C1 segment of cervical spinal cord (tissue), 14 donors: ENCODE measurements at places on chromosomes 13 and 19.

DNA sequence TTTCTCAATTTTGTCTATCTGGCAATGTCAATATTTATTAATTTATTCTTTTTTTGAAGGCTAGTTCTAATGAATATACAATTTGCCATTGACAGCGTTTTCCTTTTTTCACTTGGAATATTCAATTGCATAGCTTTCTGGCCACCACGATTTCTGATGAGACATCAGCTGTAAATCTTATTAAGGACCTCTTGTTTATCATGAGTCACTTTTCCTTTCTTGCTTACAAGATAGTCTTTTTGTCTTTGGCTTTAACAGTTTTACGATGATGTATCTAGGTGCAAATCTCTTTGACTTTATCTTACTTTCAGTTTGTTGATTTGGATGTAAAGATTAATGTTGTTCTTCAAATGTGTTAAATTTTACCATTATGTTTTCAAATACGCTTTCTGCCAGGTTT lies 991.6 kb upstream of the SLC10A2 start:
- DNase-seq = no peak

- no peak for DNase-seq
These were observed 6.8 kb downstream of the FAM98C start for GRCh38 chr19:38409631-38410133.

- DNase-seq = no peak
These were observed 220.3 kb downstream of the POU4F1 start for GRCh38 chr13:78383071-78383484.

DNA sequence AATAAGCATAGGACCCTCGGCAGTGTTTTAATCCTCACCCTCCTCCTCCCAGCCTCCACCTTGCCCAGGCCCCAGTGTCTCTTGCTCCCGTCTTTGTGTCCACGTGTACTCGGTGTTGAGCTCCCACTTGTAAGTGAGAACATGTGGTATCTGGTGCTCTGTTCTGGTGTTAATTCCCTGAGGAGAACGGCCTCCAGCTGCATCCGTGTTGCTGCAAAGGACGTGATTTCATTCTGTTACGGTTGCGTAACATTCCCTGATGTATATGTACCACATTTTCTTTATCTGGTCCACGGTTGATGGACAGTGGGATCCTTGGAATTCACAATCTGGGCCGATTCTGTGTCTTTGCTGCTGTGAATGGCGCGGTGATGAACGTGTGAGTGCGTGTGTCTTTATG lies 44.7 kb upstream of the TFDP1 start:
- no peak for DNase-seq

DNA sequence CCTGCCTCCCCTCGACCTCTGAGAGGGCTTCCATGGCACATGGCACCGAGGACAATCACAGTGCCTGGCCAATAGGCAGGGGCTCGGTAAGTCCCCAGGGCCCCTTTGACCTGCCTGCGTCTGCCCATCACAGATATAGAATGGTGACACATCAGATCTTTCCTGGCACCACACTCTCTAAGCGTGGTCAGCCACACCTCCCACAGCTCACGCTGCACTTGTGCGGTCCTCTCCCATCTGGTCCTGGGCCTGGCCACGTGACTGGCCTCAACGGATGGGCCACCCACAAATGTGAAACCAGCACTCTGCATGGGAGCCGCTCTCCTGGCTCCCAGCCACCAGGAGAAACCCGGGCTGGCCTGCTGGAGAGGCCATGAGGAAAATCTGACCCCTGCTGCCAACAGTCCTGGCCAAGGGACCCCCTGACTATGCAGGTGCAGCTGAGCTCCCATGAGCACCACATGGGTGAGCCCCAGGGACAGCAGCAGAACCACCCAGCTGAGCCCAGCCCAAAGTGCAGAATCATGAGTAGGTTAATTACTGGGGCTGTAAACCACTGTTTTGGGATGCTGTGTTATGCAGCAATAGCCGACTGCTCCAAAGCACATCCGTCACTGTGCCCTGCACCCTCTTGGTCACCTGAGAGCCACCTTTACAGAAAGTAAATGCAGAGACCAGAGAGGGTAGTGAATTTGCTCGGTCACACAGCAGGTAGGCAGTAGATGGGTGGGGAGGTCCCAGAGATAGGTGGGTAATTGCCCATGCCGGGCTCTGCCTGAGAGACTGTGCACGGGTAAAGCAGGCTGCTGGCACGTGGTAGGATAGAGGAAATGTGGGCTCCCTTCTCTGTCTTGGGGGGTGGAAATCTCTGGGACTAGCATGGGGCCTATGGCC lies 9.7 kb upstream of the MEF2B start:
- DNase-seq = no peak

DNA sequence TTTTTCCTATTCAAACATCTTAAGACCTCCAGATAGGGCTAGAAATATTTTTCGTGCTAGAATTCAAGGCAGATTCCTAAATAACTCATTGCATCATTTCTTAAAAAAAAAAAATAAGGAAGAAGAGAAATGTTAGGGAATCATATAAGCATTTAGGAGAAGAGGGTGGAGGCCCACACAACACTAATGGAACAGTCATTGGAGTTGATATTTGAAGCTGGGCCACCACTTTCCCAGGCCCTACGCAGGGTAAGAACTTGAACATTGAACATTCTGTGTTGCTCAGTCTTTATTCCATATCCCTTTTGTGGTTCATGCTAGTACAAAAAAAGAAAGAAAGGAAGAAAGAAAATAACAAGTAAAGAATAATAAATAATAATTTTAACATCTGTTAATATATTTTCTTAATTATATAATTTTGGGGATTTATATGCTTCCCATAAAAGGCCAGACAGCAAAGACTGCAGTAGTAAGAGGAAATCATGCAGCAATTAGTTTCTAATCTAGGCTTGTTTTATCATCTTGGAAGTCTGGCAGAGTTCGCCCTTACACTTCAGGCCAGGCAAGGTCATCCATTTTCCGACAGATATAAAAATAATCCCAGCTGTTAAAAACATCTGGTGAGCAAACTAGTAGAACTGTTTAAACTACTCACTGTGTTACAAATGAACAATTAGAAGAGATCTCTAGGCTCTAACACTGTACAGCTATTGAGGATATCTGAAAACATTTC lies 127.7 kb downstream of the FRY start:
- DNase-seq = no peak
